Activated CD4-positive, alpha-beta memory T cell treated with anti-CD3 and anti-CD28 coated beads for 36 hours (primary cell): ENCODE measurements at places on chromosomes 13 and 19. TPM values are rescaled to one million over a fixed set of nuclear protein-coding genes. Genes with fewer than 3 reads are reported as not detected.

DNA sequence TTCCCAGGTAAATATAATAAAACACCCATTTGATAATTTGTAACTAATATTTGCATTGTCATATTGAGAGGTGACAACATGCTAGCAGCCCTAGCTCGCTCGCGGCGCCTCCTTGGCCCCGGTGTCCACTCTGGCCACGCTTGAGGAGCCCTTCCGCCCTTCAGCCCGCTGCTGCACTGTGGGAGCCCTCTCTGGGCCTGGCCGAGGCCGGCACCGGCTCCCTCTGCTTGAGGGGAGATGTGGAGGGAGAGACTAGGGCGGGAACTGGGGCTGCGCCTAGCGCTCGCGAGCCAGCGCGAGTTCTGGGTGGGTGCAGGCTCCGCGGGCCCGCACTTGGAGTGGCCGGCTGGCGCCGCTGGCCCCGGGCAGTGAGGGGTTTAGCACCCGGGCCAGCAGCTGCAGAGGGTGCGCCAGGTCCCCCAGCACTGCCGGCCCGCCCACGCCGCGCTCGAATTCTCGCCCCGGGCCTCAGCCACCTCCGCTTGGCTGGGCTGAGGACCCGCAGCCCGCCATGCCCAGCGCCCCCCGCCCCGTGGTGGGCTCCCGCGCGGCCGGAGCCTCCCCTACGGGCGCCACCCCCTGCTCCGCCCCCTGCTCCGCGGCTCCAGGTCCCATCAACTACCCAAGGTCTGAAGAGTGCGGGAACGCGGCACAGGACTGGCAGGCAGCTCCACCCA is 594.4 kb downstream of the SLITRK6 start:
- DNase-seq: no peak

GRCh38 chr13:72379581-72379980 is 347.8 kb downstream of the MZT1 start:
- no peak for DNase-seq

DNA sequence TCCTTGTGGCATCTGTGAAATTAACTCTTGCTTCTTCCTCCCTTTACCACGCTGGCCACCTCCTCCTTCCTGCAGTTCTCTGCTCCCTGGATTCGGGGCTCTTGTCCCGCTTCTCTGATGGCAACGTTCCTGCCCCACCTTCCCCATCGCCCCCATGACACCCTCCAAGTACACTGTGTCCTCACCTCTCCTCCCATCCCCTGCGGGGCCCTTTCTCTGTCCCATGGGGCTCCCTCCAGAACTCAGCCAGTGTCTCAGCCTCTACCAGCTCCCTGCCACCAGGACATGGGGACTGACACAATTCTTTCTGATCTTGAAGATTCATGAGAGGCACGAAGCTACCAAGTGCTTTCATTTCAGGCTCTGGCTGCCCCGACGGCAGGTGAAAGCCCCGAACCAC is 9.1 kb downstream of the CARS2 start:
- no peak for DNase-seq

Gene KL
- total RNA-seq: 0.12 TPM

- DNase-seq: no peak
These were observed 1391.4 kb downstream of the EFNB2 start for GRCh38 chr13:105144020-105144419.

Gene FFAR1
- total RNA-seq: not detected

GRCh38 chr19:13957051-13957450 is 4.7 kb downstream of the DCAF15 start:
- DNase-seq: no peak
